Left cardiac atrium (tissue), 4 donors: ENCODE measurements at places on chromosomes 3 and 15. TPM values are rescaled to one million over a fixed set of nuclear protein-coding genes. Genes with fewer than 3 reads are reported as not detected.

- no peak for DNase-seq
Measured at GRCh38 chr3:140629357-140630137, 48.3 kb upstream of the TRIM42 start.

Gene SLC28A1
- 0.13 TPM for total RNA-seq

DNA sequence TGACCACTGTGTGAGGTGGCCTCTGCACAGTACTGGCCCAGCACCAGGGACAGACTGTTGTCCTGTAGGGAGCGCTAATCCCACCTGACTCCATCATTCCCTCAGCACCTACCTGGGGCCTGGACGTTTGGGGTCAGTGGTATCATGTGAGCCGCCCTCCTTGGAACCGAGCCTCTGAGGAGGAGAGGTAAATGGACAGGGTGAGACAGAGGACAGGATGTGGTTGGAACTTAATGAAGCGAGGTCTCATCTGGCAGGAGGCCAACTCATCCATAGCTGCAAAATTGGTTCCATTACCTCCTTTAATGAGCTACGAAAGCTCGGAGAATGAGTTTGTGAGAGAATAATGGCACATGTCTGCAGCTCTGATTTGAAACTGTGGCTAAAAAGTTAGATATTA is 13.9 kb downstream of the MAPKAPK3 start:
- no peak for DNase-seq

Gene CCDC33
- not detected for total RNA-seq

DNA sequence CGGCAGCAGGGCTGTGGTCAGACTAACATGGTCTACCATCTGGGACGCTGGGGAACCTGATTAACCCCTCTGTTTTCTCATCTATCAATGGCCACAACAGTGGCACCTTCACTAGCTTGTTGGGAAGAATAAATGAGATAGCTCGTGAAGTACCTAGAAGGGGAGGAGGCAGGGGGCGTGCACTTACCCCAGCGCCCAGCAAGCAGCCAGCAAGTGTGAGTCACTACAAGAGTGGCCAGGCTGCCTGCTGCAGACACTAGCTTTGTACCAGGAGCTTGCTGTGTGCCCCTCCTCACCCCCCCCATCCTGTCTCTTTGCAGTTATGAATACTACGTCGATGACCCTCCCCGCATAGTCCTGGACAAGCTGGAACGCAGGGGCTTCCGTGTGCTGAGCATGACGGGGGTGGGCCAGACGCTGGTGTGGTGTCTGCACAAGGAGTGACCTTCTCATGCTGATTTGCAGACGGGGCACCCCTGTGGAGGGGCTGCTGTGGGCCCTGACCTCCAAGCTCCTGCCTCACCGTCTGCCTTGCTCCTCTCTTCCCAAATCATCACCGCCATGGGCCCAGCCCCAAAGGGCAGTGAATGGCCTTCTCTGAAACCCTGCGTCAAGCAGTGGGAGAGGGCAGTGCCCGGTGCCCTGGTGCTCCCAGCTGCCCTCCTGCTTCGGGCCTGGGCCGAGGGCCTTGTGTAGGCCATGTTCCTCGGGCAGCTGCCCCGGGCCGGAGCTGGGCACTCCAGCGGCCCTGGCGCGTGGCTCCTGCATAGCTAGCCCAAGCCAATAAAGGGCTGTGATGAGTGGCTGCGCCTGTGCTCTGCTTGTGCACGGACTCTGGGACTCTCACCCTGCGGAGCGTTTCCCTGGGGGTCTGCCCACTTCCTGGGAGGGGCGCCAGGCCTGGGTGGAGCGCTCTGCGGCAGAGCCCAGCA is 2.6 kb upstream of the C15orf62 start:
- no peak for DNase-seq

Gene HIGD2B
- total RNA-seq = not detected

- no peak for DNase-seq
Measured at GRCh38 chr3:12810961-12811360, 14.5 kb downstream of the CAND2 start.

DNA sequence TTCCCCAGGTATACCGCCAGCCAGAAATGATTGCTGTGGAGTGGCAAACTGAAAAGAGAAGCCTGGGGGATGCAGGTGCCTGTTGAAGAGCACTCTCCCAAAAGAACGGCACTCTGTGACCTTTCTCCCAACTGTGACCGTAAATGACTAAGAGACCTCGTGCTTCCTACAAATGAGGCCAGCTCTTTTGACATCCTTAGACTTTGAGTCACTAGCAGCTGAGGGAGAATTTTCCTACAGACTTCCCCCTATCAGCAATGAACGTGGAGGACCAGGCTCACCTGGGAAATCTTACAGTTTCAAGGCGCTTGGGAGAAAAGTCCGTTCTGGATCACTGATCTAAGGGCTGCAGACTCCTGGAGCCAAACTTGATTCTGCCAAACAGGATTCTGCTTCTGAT is 8.6 kb downstream of the AQP9 start:
- DNase-seq = no peak
